ENCODE measurements at places on chromosomes 5 and 9.
A peak's percentile ranks its signal among the peaks of the same experiment; 100 is the strongest.

DNA sequence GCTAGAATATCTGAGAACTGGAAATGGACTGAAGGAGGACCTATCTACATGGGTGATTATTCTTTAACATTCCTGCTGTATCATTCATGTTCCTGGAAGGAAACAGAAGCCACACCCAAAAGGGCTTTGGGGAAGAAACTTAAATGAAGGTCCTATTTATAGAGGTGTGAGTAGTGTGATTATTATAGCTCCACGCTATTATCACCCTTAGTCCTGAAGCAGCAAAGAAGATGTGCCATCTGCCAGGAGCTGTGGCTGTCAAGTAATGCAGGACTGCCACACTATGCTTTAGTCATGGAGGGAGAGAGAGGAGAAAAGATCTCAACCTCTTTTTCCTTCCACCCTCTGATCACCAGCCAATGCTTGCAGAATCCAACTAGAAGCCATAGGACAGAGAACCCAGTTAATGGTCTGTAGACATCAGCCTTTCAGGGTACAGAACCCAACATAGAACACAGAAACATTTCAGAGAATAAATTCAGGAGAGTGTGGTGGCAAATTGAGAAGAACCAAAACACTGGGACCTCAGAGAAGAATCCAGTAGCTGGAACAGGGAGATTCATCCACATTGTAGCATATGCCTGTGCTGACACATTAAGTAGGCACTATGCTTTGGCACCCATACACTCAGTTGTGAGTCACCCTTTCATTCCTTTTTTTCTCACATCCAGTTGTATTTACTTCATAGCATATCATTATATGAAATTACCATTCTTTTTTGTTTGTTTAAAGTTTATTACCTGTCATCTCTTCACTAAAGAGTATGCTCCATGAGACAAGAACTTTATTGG is 21.0 kb upstream of the RNF180 start:
- peak; percentile 14 for DNase-seq

- no peak for DNase-seq
Measured at GRCh38 chr5:63563008-63563917, 399.0 kb downstream of the HTR1A start.

- no peak for DNase-seq
Measured at GRCh38 chr5:91910247-91910646, 527.1 kb upstream of the ARRDC3 start.

- no peak for DNase-seq
Measured at GRCh38 chr5:98933445-98934072, 4.8 kb upstream of the CHD1 start.

DNA sequence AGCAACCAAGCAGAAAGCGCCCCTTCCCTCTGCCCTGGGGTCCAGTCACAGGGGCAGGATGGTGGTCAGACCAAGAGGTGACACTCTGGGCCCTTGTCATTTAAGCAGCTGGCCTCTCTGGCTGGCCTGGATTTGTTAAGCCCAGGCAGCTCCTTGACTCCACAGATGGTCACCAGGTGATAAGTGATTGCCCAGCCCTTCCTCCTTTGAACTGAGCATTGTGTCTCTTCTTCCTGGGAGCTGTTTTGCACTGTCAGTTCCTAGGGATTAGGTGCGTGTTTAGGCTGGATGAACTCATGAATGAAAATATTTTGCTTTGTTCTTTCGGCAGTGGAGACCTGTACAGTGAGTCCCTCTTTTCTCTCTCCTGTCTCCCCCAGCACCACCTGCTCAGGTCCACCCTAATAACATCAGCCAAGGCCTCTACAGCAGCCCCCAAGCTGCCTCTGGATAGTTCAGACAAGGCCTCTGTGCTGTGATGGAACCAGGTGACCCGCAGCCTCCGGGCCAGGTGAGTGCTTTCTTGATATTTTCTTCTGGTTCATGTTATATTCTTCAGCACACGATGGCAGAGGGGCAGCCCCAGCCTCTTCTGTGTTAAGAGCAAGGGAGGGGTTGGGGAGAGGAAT is 139.7 kb upstream of the PITX1 start:
- DNase-seq = no peak

Measured in fibroblast of skin of abdomen (primary cell).